ENCODE measurements at places on chromosomes 6 and 20. TPM values are rescaled to one million over a fixed set of nuclear protein-coding genes. Genes with fewer than 3 reads are reported as not detected.

- peak; percentile 46 for DNase-seq
- no peak overlapping the region for H3K4me3 ChIP-seq
- no peaks in the 10 kb centered on the region for H3K27me3 ChIP-seq
- no peaks in the 10 kb centered on the region for H3K4me1 ChIP-seq
Measured at GRCh38 chr6:136927292-136927691, 5.2 kb downstream of the SLC35D3 start.

The COX4I2 gene
- 0.21 TPM for polyA plus RNA-seq

DNA sequence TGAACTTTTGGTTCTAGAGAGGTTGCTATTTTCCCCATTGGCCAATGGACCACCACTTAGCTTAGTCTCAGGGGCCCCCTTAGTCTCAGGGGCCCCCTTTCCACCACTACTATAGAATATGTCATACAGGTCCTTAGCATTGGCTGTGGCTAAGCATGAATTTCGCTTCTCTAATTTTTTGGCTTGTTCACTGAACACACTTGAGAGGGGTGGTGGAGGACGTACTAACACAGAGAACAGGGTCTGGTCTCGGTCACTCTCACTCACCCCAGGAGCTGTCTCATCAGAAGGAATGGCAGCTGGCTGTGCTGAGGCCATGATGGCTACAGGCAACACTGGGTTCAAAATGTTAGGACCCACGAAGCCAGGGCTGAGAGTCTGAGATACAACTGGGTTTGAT lies 30.3 kb downstream of the ZNF318 start:
- H3K36me3 ChIP-seq = peaks cover 52% of the 10 kb centered on the region
- no peak overlapping the region for H3K4me3 ChIP-seq
- H3K27me3 ChIP-seq = no peaks in the 10 kb centered on the region

GRCh38 chr20:35269055-35269781 lies 8.7 kb downstream of the MMP24OS start:
- no peak overlapping the region for H3K4me3 ChIP-seq
- peak overlapping the region; percentile 14 for H3K27ac ChIP-seq
- H3K36me3 ChIP-seq = no peaks in the 10 kb centered on the region
- no peaks in the 10 kb centered on the region for H3K27me3 ChIP-seq
- DNase-seq = peak; percentile 93
- no peaks in the 10 kb centered on the region for H3K4me1 ChIP-seq

The RAMACL gene
- 0.10 TPM for polyA plus RNA-seq

DNA sequence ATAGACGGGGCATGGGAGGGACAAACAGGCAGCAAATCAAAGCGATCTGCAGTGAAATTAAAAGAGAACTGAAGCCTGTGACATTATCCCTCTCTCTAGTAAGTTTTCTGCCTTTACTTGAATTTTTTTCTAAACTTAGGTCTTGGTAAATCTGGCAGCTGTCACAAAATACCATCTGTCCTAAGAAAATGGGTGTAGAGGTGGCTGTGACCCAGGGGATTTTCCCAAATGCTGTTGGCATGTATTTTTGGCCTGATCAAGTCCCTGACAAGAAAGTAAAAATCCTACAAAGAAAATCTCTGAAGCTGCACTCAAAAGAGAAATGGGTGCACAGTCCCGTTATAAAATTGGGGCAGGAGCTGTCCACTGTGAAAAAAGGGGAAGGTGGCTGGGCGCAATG lies 30.2 kb upstream of the F13A1 start:
- no peak for DNase-seq
- H3K4me1 ChIP-seq = no peaks in the 10 kb centered on the region
- H3K4me3 ChIP-seq = no peak overlapping the region

- no peak overlapping the region for H3K4me3 ChIP-seq
- DNase-seq = no peak
- peaks cover 3% of the 10 kb centered on the region for H3K4me1 ChIP-seq
Measured at GRCh38 chr6:678520-678919, 14.4 kb downstream of the EXOC2 start.

The HLA-DOB gene
- polyA plus RNA-seq = not detected

DNA sequence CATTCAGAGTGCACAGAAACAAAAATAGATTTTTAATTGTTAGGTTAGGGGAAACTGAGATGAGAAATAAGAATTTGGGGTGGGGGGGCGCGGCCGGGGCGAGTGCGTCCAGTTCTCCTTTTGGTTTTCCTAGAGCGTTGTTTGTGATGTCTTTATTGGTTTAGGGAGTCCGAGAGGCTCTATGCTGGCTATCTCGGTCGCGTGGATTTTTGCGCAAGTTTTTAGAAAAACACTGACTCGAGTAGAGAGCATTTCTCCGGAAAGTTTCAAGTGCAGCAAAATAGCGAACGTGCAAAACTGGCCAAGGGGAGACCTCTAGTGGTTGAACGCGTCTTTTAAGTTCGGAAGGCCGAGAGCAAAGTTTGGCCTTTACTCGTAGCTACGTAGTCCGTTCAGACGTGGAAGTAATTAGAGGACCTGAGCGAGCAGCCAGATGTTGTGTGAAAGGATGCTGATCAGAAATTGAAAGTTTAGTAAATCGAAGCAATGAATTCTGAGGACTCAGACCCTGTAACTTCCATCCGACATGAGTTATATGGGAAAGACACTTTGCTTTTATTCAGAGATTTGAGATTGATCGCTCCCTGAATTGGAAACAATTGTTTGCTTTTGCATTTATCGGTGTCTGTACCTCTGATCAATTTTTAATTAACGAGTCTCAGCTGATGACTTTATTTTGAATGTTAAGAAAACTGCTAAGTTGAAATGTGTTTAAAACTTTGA lies 2.7 kb downstream of the L3MBTL3 start:
- H3K4me3 ChIP-seq = peak overlapping the region; percentile 64
- DNase-seq = peak; percentile 60
- H3K27ac ChIP-seq = peak overlapping the region; percentile 87
- peaks cover 3% of the 10 kb centered on the region for H3K36me3 ChIP-seq
- H3K4me1 ChIP-seq = peaks cover 2% of the 10 kb centered on the region

DNA sequence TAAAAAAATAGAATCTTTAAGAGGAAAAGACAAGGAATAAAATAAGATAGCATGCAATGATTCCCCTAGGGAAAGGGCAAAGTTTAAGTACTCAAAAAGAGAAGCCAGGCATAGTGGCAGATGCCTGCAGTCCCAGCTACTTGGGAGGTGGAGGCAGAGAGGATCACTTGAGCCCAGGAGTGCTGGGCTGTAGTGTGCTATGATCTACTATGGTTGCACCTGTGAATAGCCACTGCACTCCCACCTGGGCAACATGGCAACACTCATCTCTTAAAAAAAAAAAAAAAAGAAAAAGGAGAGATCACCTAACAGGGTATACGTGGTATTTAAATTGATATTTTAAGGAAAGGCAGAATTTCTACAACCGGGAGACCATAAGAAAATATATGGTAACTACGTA lies 16.0 kb downstream of the EPHA7 start:
- no peak for DNase-seq
- H3K36me3 ChIP-seq = no peaks in the 10 kb centered on the region
- no peak overlapping the region for H3K4me3 ChIP-seq
- no peaks in the 10 kb centered on the region for H3K4me1 ChIP-seq

DNA sequence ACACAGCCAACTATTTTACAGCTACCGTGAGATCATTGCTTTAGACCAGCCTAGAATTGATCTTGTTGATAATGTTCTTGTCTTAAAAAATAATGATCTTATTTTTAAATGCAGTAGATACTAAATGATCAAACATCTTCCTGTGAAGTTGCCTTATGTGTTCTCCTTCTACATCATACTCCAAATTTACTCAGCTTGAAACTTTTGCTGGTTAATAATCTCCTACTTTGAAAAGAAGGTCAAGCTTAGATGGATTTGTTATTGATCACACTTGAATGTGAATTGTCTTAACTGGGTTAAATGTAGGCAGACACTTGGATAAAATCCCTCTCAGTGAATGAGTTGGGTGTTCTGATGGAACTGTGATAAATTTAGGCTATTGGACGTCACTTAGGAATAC lies 91.9 kb downstream of the HAO1 start:
- H3K4me1 ChIP-seq = no peaks in the 10 kb centered on the region
- no peak for DNase-seq
- no peaks in the 10 kb centered on the region for H3K36me3 ChIP-seq
- no peak overlapping the region for H3K27ac ChIP-seq
- no peaks in the 10 kb centered on the region for H3K27me3 ChIP-seq

- no peaks in the 10 kb centered on the region for H3K36me3 ChIP-seq
- H3K4me1 ChIP-seq = 0 out of 2 replicates have a peak, but pooled peaks cover 4% of the 10 kb centered on the region
- H3K27me3 ChIP-seq = no peaks in the 10 kb centered on the region
- H3K4me3 ChIP-seq = peak overlapping the region; percentile 64
Measured at GRCh38 chr20:3407771-3408637, 535 bp upstream of the DNAAF9 start.

- no peaks in the 10 kb centered on the region for H3K27me3 ChIP-seq
- DNase-seq = no peak
- H3K27ac ChIP-seq = peak overlapping the region; percentile 68
- no peaks in the 10 kb centered on the region for H3K36me3 ChIP-seq
- H3K4me1 ChIP-seq = peaks cover 23% of the 10 kb centered on the region
- no peak overlapping the region for H3K4me3 ChIP-seq
Measured at GRCh38 chr6:116205281-116205680, 48.6 kb downstream of the TSPYL4 start.

- no peak for DNase-seq
- H3K27ac ChIP-seq = no peak overlapping the region
Measured at GRCh38 chr6:15941168-15941567, 187.7 kb upstream of the MYLIP start.

DNA sequence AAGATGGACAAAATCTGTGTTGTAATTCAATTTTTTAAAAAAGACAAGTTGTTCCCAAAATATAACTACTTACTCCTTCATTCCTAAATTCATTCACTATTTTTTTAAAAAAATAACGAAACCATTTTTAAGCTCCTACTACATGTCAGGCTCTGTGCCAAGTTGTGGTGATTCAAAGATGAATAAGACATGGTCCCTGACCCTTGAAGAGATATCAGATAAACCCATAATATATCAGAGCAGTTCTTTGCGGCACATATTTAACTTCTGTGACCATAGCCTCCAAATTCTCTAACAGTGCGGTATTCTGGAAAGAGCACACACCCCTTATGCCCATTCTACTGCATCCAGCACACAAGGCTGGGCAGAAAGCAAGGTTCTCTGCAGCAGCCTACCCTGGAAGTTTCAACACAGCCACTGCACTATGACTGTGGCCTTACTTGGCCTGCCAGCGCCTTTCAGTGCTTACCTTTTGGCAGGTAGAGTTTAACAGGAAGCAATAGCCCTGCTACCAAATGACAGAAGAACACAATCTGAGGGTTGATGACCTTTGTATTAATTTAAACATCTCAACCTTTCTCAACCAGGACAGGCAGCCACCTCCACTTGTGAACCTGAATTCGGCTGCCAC lies 406.5 kb downstream of the BTBD9 start:
- H3K27ac ChIP-seq = peak overlapping the region; percentile 71
- no peaks in the 10 kb centered on the region for H3K27me3 ChIP-seq
- H3K4me3 ChIP-seq = no peak overlapping the region
- no peak for DNase-seq
- peaks cover 30% of the 10 kb centered on the region for H3K4me1 ChIP-seq

The MC3R gene
- not detected for polyA plus RNA-seq

DNA sequence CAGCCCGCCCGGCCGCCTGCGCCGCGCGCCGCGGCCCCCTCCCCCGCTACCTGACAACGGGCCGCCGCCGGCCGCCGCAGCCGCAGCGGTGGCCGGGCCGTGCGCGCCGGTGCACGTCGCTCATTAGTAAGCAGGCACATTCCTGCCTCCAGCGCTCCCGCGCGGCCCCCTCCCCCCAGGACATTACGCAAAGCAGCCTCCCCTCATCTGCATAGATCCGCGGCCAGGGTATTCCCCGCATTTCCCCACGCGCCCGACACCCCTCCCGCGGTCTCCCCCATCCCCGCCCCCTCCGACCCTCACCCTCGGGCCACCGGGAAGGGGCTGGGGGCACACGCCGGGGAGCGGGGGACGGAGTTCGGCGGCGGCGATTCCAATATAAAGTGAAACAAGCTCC lies at the start of gene HIVEP2:
Gene HIVEP2, minus strand, starts transcription at position 128 of the 397 bp plus-strand sequence. CDS start 170,438 bp downstream, outside the sequence.
- peaks cover 22% of the 10 kb centered on the region for H3K4me1 ChIP-seq
- peak within 1 kb of the TSS; percentile 98 for H3K27ac ChIP-seq
- H3K36me3 ChIP-seq = no peaks in the 10 kb centered on the region
- H3K4me3 ChIP-seq = peak within 1 kb of the TSS; percentile 94
- peak; percentile 80 for DNase-seq

Data from SK-N-SH (cell line).